ENCODE measurements at places on chromosomes 7 and 10.

- DNase-seq = no peak
Observed at GRCh38 chr10:73843261-73843660, 31.1 kb downstream of the CAMK2G start.

GRCh38 chr10:133229265-133230043 lies 563 bp upstream of the UTF1 start:
- DNase-seq = no peak

GRCh38 chr10:8462565-8462964 lies 408.1 kb downstream of the GATA3 start:
- DNase-seq = no peak

- peak; percentile 20 for DNase-seq
Observed at GRCh38 chr10:117373823-117374505, 1.3 kb downstream of the PDZD8 start.

- no peak for DNase-seq
Observed at GRCh38 chr7:116329686-116330503, 119.6 kb downstream of the TES start.

DNA sequence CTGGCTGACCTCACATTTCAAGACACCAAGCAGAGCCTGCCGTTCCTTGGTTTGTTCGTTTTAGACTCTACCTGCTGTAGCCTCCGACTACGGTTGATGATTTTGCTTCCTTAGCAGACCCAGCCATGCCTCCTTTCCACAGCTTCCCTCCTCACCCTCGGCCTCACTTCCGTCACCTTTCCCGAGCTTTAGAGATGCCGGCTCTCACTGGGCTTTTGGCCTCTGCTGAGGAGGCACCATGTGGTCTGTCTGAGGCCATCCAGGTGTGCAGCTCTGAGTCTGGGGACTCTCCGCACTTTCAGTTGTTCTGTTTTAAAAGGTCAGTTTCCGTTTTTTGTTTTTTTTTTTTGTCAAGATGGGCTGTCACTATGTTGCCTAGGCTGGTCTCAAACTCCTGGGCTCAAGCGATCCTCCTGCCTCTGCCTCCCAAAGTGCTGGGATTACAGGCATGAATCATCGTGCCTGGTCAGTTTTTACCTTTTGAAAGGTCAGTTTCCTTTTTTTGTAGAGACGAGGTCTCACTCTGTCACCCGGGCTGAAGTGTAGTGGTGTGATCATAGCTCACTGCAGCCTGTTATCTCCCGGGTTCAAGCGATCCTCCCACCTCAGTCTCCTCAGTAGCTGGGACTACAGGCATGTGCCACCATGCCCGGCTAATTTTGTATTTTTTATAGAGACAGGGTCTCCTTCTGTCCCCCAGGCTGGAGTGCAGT lies 11.7 kb downstream of the ORAI2 start:
- no peak for DNase-seq

- no peak for DNase-seq
Observed at GRCh38 chr7:5550385-5550784, 126.8 kb upstream of the TNRC18 start.

DNA sequence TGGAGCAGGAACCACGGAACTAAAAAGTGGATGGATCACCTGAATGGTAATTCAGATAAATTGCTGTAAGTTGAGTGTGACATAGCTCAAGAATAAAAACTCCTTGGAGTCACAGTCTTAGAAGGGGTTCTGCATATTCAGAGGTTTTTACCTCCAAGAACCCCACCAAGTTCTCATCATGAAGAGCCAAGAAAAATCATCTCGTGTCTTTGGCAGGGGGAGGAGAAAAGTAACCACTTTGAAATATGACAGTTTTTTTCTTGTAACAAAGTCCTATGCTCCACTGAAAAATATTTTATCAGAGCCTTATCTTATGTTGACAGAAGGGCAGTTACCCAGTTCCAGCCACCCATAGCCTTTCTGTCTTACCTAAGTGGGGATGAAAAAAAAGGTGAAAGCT lies 38.2 kb upstream of the MBL2 start:
- DNase-seq = no peak

- no peak for DNase-seq
Observed at GRCh38 chr7:81482600-81483186, 287.2 kb downstream of the HGF start.

DNA sequence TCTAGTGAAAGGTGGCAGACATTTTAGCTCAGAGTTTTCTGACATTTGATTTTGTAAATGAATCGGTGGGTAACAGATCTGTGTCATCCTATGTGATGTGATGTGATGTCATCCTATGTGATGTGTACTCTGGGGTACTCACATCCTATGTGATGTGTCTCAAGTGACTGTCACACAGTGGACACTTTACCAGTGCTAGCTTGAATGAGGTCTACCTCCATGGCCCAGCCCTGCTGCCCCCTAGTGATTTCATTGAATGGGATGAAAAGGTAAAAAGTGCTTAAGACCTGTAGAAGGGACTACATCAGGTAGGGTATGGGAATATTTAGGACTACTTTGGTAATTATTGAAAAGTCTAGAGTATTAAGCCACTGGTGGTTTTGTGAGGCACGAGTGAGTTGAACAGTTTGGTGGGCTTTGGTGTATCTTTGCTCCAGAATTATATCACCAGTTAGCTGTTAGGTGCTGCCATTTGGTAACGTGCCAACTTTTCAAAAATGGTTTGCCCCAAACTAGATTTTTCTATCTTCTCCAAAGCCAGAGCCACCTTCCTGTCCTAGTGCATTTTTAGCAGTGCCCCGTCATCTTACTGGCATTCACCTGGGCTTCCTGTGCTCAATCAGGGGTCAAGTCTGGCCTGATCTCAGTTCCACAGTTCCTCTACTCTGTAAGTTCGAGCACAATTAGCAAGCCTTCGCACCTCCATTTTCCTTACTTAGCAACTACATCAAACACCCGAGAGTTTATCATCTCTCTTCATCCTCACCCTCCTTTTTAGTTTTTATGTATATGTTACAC lies 9.7 kb downstream of the EIF4H start:
- peak; percentile 36 for DNase-seq

DNA sequence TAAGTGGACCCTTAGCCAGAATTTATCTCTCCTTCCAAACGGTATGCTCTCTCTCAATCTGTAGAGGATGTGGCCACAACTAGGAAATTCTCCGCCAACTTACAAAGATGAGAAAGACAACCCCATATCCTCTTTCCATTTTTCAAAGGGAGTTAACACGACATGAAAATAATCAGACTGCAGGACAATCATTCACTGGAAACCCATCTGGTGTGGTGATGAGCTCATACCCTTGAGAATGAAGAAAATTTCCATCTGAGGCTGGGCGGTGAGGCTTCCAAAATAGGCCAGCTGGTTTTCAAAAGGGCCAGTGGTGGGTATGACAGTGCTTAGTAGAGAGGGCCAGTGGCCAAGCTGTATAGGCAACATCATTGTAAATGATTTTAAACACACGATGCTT lies 369.6 kb downstream of the FRMD4A start:
- no peak for DNase-seq

DNA sequence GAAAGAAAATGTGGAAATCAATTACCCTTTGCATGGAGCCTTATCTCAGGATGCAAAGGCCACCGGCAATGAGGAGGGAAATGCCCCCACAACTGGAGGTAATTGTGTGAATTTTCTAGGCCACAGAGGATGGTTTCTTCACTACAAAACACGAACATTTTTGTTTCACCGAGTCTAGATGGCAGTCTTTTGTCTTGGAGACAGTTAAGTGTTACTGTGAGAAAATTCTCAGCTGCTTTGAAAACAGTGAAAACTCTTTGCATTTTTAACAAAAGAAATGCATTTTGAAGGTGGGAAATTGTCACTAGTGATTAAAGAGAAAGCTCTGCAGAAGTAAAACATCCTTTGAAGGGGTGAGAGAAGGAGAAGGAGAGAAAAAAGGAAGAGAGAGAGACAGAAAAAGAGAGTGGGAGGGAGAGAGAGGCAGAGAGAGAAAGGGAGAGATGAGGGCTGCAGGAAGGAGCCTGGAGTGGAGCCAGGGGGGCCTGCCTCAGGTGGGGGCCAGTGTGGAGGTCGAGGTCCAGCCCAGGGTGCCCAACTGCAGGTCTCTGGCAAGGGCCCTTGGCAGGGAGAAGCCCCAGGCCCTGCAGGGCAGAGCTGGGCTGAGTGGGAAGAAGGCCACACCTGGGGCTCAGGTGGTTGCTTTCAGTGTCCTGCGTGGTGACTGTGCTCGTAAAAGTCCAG lies 261.4 kb downstream of the ADARB2 start:
- DNase-seq = no peak

- DNase-seq = no peak
Observed at GRCh38 chr7:38973760-38974159, 3.9 kb upstream of the POU6F2 start.

DNA sequence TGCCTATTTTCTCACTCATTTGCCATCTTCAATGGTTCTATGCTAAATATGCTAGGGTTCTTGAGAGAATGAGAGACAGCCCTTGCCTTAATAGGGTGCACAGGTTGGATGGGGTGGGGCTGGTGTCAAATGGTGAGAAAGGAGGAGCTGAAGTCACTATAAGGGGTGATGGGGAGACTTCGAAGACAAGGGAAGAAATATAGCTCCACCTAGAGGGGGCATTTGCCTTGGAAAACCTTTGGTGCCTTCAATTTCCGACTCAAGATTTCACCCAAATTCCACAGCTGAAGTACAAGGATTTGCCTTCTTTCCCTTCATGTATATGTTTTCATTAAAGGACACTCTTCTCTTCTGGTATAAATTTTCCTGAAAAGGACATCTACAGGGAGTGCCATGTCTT lies 5.6 kb downstream of the PTN start:
- DNase-seq = no peak

- no peak for DNase-seq
Observed at GRCh38 chr7:46513447-46513848, 592.4 kb upstream of the IGFBP3 start.

DNA sequence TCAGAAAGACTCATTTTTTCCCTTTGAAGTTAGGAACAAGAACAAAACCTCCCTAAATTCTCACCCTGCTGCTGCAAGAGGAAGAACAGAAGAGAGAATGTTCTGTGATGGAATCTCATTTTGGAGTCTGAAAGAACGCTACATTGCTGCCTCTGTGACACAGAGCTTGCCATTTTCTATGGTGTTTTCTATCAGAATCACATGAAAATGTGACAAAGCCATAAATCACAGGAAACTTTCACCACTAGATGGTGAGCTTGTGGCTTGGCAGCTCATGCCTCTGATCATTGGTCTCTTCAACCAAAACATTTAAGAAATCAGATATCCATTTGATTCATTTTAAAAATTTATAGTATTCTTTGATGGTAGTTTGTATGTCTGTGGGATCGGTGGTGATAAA lies 82.9 kb downstream of the CADPS2 start:
- DNase-seq = no peak

DNA sequence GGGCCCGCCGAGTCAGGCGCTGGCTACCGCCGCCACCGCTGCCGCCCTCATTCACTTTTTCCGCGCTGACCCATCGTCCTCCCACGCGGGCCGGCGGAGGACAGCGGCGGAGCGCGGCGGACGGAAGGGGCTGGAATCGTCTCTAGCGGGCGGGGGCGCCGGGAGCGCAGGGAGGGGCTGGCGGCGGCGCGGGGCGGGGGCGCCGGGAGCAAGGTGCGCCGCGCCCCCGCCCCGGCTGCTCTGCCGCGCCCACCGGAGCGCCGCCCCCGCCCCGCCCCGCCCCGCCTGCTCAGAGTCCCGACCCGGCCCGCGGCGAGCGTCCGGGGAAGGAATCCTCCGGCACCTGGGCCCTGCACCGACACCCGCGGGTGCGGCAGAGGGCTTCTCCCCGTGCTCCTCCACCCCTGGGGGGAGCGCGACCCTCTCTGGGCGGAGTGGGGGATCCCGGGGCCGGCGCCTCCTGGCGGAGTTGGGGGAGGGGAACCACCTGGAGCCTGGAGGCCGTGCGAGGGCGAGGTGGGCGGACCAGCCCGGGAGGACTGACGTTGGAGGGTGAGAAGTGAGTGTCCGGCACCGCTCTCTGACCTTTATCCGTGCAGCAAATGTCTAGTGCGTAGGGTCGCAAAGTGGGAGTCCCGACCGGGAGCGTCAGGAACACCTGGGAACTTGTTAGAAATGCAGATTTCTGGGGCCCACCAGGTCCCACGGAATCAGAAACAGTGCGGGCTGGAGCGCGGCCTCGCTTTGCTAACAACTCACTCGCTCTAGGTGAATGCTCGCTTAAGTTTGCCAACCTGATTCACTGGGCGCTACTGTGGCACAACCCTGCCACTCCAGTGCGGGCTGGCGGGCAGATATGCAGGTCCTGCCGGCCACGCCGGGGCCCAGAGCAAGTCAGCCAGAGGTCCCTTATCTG lies at the start of gene COBL:
Gene COBL, minus strand, starts transcription at position 144 of the 916 bp plus-strand sequence. CDS start 176 bp downstream, outside the sequence.
- peak; percentile 81 for DNase-seq

DNA sequence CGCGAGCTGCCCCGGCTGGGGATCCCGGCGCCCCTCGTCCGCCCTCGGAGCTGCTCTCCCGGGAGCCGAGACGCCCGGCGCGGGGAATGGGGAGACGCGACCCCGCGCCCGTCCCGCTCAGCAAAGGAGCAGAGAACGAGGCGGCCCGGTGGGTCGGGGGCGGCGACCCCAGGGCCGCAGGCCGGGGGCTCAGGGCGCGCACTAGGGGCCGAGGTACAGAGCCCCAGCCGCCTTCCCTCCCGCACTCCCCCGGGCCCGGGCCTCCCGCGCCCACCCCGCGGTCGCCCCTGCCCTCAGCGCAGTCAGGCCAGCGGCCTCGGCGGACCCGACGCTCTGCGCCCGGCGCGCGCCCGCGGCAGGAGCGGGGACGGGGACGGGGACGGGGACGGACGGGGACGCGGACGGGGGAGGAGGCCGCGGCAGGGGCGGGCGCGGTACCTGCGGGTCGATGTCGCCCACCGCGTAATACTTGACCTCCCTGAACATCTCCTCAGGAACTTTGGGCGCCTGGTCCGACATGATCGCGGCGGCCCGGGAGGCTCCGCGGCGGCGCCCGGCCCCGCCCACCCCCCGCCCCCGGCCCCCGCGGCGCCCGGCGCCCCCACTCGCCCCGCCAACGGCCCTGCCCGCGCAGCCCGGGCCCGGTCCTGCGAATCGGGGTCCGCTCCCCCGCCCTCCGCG lies 373 bp downstream of the PAXIP1 start:
- peak; percentile 64 for DNase-seq

DNA sequence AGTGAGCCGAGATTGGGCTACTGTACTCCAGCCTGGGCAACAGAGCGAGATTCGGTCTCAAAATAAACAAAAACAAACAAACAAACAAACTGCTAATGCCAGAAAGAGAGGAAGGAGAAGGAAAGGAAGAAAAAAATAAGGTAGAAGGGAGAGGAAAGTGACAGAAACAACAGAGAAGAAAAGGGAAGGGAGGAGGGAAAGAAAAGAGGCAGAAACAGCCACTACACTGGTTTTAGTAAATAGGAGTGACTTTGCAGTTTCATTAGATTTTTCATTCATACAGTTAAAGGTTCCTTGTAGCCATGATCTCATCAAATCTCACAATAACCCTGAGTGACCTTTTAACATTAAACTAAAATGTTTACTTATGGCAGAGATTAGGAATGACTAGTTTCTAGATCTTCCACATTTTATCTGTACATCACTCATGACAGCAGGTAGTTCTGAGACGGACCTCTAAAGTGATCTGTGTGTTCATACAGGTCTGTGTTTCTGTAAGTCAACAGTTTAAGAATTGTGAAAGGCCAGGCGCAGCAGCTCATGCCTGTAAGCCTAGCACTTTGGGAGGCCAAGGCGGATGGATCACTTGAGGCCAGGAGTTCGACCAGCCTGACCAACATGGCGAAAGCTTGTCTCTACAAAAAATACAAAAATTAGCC lies 191.3 kb upstream of the KLF14 start:
- DNase-seq = no peak

- DNase-seq = no peak
Observed at GRCh38 chr10:13969118-13969791, 361.5 kb downstream of the FRMD4A start.

GRCh38 chr10:115063701-115064658 lies 29.2 kb upstream of the ATRNL1 start:
- DNase-seq = no peak

- DNase-seq = no peak
Observed at GRCh38 chr10:78404296-78404695, 370.6 kb downstream of the RPS24 start.
